CD4-positive, alpha-beta T cell treated with Interleukin-21 for 1 hour (primary cell): ENCODE measurements at places on chromosomes 11 and 22.

DNA sequence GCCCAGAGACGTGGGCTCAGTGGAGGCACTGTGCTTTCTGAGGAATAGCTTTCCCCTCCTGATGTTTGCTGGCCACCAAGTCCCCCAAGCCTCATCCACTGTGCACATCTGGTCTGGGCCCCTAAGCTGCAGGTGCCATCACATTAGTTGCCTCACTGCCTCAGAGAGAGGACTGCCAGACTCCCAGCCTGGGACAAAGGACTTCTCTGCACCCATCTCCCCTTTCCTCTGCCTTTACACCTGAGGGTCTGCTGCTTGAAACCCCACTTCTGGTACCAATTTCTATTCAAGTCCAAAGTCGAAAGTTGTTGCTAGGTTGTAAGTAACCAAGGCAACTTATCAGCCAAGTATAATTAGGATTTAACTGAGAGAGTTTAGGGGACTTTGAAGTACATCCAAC, 3.7 kb upstream of the LZTR1 start:
- DNase-seq, result no peak

DNA sequence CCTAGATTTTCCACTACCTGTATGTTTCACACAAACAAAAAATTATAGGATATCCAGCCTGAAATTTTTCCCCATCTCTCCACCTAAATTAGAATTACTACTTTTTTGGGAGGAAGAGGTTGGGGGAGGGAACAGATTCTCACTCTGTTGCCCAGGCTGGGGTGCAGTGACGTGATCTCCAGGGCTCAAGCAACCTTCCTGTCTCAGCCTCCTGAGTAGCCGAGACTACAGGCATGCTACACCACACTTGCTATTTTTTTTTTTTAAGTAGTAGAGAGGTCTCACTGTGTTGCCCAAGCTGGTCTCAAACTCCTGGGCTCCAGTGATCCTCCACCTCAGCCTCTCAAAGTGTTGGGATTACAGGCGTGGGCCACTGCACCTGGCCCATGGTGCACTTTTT, 9.5 kb downstream of the JAML start:
- peak; percentile 38 for DNase-seq

DNA sequence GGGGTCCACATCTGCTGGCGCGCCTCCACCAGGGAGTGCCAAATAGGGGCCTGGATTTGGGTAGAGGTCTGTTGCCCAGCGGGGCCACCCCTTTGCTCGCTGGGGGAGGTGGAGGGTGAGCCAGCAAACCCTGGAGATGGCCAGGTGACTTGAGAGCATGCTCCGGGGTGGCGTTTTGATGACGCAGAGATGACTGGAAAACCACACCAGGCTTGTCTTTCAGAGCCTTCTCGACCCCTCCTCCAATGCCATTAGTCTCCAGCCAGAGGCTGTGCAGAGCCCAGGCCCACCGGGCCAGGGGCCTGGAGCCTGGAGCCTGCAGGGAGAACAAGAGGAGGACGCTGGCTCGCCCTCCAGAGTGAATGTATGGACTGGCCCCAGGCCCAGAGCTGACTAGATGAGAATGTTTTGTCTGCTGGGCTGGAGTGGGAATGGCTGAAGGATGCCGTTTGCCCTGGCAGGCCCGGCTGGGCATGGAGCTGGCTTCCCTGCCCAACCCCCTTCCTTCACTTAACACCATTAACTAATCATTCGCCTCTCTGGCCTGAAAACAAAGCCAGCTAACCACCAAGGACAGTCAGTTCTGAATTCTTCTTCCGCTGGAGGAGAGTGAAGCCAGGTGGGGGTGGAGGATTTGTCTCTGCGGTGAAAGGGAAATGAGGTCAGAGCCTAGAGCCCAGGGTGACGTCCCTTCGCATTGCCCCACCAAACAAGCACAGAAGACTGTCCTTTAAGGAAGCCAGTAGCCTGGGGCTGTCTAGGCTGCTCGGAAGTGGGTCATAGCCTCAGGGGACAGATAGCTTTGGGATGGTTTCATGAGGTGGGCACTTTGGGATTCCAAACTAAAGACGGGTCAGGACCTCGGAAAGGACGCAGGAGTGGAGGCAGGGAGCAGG, 1.6 kb upstream of the MCAM start:
- peak; percentile 59 for DNase-seq

- DNase-seq, result no peak
These were observed 7.6 kb downstream of the FXYD2 start for GRCh38 chr11:117816846-117817367.

DNA sequence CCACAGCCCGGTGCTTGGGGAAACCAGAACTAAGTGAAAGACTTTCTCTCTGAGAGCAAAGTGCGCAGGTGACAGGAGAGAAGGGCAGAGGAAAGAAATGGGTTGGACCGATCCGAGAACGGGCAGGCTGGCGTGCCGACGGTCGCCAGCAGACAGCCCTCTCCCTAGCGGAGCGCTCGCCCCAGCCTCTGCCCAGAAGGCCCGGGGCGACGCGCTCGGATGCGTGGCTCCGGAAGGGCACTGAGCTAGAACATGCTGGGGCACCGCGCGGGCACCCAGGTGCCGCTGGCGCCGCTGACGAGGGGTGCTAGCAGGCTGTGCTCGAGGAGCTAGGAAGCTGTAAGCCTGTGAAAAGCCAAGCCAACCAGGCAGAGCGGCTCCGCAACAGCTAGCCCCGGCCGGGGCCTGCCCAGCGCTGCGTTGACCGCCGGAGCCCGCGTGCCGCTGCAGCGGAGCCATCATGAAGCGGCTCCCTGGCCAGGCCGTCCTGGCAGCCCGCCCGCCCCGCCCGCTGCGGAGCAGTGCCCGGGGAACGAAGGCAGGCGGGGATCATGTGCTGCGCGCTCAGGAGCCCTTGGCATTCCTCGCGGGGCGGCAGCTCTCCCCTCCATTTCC, 22.1 kb upstream of the RRAS2 start:
- DNase-seq, result peak; percentile 33

- DNase-seq, result no peak
These were observed 1.5 kb downstream of the SERPINH1 start for GRCh38 chr11:75563501-75563977.

GRCh38 chr11:65321076-65321475, 6.4 kb downstream of the CDC42EP2 start:
- no peak for DNase-seq

GRCh38 chr11:79471071-79471844, 30.4 kb upstream of the TENM4 start:
- no peak for DNase-seq

GRCh38 chr22:49925525-49926128, 7.2 kb downstream of the CRELD2 start:
- peak; percentile 88 for DNase-seq

- no peak for DNase-seq
These were observed 108.4 kb downstream of the PDE3B start for GRCh38 chr11:14751975-14752407.

GRCh38 chr11:46723359-46723680, 4.3 kb downstream of the F2 start:
- no peak for DNase-seq

- DNase-seq, result no peak
These were observed 85.7 kb downstream of the WNT11 start for GRCh38 chr11:76120513-76121101.
